ENCODE measurements at places on chromosomes 5 and 9.
A peak's percentile ranks its signal among the peaks of the same experiment; 100 is the strongest.

DNA sequence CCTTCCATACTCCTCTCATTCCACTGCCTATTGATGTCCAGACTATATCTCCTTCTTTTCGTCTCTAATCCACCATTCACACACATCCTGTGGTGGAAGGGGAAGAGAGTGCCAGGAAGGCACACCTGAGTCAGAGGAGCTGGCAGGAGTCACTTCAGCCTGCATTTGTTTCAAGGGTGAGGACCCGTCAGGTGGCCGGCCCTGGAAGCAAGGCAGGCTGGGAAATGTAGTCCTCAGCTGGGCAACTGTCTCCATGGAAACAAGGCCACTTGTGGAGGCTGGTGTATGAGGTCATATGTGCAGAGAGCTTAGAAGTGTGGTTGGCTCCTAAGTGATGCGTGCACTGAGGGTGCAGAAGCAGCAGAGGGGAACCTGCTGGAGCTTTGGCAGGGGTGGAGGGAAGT lies 278.4 kb downstream of the NSG2 start:
- DNase-seq = no peak

DNA sequence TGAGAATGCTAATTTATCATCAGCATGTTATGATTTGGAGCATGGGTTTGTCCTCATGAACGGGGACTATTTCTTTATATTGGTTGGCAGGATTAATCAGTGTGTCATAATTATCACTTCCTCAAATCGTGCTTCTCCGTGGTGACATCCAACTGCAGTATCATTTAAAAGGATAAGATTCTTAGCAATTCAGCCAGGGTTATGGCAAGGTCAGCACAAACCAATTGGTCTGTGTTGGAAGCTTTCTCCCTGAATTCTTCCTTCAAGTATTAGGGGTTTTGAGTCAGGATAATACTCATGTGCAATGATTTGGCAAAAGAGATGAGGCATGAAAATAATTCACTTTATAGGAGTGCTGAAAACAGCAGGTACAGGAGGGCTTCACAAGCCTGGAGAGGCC lies 5.5 kb upstream of the CAMLG start:
- no peak for DNase-seq

DNA sequence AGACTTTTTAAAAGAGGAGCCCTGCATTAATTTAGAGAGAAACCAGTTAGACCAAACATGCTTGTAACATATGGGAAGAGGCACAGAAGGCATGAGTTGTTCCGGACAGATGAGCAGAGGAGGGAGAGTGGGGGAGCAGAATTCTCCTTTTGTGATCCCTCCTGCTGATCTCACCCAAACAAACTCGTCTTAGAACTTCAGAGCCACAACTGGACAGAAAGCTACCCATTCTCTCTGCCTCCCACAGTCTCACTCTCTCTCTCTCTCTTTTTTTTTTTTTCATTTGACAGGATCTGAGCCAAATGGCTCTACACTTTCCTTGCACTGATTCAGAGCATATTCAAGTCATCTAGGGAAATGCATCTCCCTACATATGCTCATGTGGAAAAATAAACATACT lies 196.0 kb upstream of the PAPPA start:
- DNase-seq = no peak

DNA sequence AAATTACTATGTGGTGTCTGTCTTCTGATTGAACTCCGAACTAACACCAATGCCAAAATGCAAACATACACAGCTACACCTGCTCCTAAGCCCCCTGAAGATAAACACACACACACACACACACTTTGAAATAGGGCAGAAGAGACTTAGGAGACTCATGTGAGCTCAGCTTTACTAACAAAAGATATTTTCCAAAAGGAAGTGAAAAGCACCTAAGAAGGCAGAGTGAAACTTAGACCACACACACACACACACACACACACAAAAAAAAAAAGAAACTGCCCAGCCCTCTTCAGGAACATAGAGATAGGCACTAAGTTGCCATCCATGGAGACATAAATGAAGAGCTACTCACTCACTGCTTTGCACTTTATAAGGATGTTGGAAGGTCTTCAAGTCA lies 45.2 kb upstream of the APC start:
- no peak for DNase-seq

DNA sequence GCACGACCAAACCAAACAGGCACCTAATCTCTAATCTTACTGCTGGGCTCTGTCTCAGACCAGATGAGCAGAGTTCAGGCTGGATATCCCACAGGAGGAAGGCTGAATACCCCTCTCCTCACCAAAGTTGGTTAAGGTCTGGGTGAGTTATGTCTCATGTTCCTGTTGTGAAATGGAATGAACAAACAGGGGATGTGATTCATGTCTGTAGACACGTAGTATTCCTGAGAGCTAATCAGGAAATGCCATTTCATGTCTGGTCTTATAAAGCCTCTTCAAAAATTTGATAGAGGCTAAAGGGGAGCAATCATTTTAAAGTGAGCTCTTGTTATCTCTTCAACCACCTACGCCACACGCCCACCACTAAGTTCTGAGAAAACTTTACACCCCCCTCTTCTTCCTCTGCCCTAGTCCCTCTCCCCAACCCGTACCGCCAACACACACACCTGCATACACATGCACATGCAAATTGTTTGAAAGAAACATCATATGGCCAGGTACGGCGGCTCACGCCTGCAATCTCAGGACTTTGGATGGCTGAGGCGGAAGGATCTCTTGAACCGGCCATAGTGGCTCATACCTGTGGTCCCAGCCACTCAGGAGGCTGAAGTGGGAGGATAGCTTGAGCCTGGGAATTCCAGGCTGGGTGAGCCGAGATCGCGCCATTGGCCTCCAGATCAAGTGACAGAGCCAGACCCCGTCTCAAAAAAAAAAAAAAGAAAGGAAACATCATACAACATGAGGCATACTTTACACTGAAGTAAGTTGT lies 69.8 kb upstream of the RAI14 start:
- DNase-seq = no peak

DNA sequence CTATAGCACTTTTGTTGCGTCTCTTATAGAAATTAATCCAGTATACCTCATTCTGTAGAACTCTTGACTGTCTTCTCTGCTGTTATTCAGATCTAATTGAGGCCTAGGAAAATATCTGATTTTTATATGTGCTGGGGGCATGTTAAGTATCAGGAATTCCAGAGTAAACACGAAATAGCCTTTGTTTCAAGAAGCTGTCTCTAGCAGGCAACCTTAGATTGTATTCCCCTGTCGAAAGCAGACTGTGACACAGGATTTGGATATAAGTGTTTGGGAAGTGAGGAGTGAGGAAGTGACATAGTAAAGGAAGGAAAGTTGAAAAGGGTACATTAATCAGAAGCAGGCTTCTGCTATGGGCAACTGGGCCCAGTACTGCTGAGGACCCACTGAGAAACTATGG lies 72.1 kb upstream of the RASA1 start:
- DNase-seq = no peak

DNA sequence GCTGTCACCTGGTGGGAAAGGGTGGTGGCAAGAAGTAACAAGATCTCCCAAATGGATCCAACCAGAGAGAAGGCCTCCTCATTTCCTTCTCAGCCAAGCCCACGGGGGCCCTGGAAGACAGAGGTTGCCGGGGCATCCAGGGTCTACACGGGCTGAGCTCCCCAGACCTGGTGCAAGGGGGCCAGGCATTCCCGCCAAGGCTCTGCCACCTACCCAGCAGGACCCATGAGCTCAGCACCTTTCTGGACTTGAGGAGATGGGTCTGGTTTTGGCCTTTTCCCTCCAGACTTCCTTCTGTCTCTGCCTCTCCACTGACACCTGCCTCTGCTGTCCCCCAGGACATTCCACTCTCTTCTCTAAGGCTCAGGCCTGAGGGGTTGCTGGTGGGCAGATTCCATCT lies 42.4 kb upstream of the KCNMB1 start:
- DNase-seq = no peak

DNA sequence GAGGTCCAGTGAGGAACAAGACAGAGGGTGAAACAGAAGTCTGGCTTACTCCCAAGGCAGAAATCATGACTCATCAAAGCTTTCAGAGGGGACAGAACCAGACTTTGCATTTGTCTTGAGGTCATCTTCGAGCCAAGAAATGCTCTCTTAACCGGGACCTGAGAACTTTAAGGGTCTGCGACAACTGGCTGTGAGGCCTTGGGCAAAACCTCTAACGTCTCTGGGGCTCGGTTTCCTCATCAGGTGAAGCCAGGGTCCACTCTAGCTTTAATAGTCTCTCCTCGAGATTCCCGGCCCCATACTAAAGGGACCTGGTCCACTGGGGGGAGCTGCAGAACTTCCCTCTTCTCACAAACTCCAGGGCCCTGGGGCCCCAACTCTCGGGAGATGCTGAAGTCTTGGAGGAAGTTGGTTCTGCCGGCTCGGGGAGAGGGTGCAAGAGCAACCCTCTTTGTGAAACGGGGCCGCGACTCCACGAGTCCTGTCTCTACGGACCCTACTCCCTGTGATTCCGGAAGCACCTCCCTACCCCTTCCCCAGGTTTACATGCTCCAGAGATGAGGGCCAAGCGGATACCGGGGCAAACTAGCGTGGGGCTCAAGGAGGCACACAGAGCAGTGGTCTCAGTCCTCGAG lies 2.6 kb downstream of the GLIS3 start:
- peak; percentile 20 for DNase-seq

- DNase-seq = no peak
Measured at GRCh38 chr9:92097997-92098482, 17.2 kb downstream of the SPTLC1 start.

GRCh38 chr9:129407905-129408452 lies 212.9 kb downstream of the C9orf50 start:
- no peak for DNase-seq

DNA sequence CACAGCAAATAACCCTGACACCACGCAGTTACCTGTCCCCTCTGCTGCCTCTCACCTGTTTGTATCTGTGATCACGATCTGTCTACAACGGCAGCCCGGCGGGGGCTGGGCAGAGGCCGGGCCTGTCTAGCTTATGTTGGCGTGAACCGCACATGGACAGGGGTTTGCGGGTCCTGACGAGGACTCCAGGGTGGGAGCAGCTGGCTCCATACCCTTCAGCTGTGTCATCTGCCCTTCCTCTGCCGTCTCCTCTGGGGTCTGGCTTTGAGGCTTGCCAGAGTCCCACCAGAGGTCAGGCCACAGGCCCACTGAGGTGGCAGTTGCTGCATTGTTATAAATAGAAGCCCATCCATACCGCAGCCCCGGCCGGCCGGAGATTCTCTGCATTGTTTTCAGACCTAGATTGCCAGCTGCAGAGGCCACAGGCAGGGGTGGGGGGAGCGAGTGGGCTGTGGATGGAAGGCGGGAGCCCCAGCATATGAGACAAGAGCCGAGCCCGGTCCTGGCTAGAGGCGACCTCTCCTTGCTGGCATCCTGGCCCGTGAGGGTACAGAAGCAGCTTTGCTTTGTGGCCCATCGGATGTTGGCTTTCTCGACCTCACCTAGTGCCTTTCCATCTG lies 37.8 kb downstream of the FAM78A start:
- DNase-seq = no peak

GRCh38 chr5:157476702-157477408 lies 16.8 kb downstream of the NIPAL4 start:
- DNase-seq = peak; percentile 71

GRCh38 chr9:92278110-92278509 lies 15.4 kb downstream of the IARS1 start:
- DNase-seq = no peak
